IMR-90 (cell line): ENCODE measurements at places on chromosomes 6 and 20. TPM values are rescaled to one million over a fixed set of nuclear protein-coding genes. Genes with fewer than 3 reads are reported as not detected.

PM20D2 gene
- total RNA-seq: 6.5 and 11.4 TPM in 2 replicates

ZC2HC1B gene
- total RNA-seq: not detected in 2 replicates

BMP6 gene
- 0.18 and 0.28 TPM in 2 replicates for total RNA-seq

DNA sequence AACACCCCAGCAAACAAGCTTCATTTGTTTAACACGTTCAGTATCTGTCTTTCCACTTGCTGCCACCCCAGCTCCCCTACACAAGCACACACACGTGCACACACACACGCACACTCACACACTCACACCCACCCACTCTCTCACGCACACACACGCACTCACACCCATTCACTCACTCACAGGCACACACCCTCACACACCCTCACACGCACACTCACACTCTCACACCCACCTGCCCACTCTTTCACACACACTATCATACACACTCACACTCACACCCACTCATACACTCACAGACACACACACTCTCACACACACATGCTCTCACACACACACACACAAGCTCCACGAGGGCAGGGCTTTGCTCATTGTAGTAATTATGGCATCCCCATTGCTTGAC is 378.8 kb upstream of the SULF2 start:
- H3K27me3 ChIP-seq: no peaks in the 10 kb centered on the region; the same call in 1 of the 2 replicates
- no peak overlapping the region for H3K27ac ChIP-seq
- H3K36me3 ChIP-seq: no peaks in the 10 kb centered on the region
- no peaks in the 10 kb centered on the region for H3K4me1 ChIP-seq
- no peak for DNase-seq

- H3K27ac ChIP-seq: no peak within 1 kb of the TSS
- H3K36me3 ChIP-seq: no peaks in the 10 kb centered on the region
- H3K4me3 ChIP-seq: peak within 1 kb of the TSS; percentile 75
- no peaks in the 10 kb centered on the region; the same call in 1 of the 2 replicates for H3K27me3 ChIP-seq
- H3K4me1 ChIP-seq: no peaks in the 10 kb centered on the region
Measured at GRCh38 chr6:29005183-29005885, at the start of gene ZNF311. TSS of gene ZNF311 (minus strand) at chr6:29005315. CDS start at chr6:29003954, 1,361 bp downstream.

DNA sequence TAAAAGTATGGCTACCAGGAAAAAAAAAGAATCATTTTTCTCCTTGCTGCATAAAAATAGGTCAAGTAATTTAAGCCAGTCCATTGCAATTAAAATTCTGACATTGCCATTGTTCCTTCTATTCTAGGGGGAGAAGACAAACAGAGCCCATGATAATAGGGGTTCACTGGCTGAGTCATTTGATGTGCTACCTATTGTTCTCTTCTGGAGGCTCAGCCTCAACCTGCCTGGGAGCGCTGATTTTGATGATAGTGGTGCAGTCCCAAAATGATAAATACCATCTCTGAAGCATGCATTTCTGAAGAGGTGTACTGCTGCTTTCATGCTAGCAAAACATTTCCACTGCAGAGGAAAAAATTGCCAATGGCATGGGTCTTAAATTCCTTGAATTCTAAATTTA is 5.8 kb downstream of the CITED2 start:
- H3K27ac ChIP-seq: peak overlapping the region; percentile 11; the same call in 1 of the 2 replicates
- H3K36me3 ChIP-seq: peaks cover 16% of the 10 kb centered on the region
- no peak overlapping the region for H3K4me3 ChIP-seq
- no peaks in the 10 kb centered on the region for H3K27me3 ChIP-seq
- peaks cover 7% of the 10 kb centered on the region for H3K4me1 ChIP-seq

GRCh38 chr6:137781639-137782038 is 85.4 kb upstream of the TNFAIP3 start:
- peaks cover 18% of the 10 kb centered on the region for H3K4me1 ChIP-seq
- H3K4me3 ChIP-seq: no peak overlapping the region
- H3K36me3 ChIP-seq: no peaks in the 10 kb centered on the region
- no peak for DNase-seq
- H3K27me3 ChIP-seq: no peaks in the 10 kb centered on the region
- no peak overlapping the region for H3K27ac ChIP-seq

DNA sequence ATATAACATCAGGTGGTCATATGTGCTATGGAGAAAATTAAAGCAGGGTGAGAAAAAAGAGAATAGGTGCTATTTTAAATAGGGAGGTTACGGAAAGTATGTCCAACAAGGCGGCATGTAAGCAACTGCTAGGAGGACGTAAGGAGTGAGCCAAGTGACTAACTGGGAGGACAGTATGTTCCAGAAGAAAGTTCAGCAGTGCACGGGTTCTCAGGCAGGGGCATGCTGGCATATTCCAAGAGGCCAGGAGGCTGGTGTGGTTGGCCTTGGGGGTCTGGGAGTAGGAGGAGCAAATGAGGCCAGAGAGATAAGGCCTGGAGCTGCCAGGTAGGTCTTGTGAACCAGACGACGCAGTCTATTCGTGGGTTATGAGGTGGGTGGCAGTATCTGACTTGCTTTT is 112.4 kb downstream of the ARMC2 start:
- no peak overlapping the region for H3K4me3 ChIP-seq
- H3K27me3 ChIP-seq: no peaks in the 10 kb centered on the region
- H3K4me1 ChIP-seq: no peaks in the 10 kb centered on the region
- no peak for DNase-seq
- H3K27ac ChIP-seq: no peak overlapping the region

GRCh38 chr6:48671505-48671904 is 560.5 kb upstream of the PTCHD4 start:
- H3K27me3 ChIP-seq: no peaks in the 10 kb centered on the region; the same call in 1 of the 2 replicates
- no peaks in the 10 kb centered on the region for H3K36me3 ChIP-seq
- H3K4me3 ChIP-seq: no peak overlapping the region
- no peak overlapping the region for H3K27ac ChIP-seq
